ENCODE measurements at places on chromosomes 4 and X.

- DNase-seq, result no peak
These were observed 31.9 kb downstream of the JADE1 start for GRCh38 chr4:128841402-128841801.

- DNase-seq, result peak; percentile 50
These were observed 11.0 kb upstream of the DUSP9 start for GRCh38 chrX:153635788-153636668.

DNA sequence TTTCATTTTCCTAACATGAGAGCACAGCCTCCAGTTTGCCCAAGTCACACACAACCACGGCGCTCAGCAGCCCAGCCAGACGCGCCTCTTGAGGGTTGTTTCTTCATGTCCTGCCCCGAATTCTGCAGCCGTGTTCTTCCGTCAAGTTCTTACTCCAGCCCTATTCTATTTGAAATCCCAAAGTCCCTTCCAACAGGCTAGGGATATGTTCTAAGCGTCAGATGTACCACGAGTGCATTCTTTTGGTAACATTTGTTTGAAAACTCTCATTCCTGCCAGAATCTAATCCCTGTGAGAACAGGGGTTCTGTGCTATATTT lies 23.1 kb downstream of the ACSL1 start:
- DNase-seq, result no peak

DNA sequence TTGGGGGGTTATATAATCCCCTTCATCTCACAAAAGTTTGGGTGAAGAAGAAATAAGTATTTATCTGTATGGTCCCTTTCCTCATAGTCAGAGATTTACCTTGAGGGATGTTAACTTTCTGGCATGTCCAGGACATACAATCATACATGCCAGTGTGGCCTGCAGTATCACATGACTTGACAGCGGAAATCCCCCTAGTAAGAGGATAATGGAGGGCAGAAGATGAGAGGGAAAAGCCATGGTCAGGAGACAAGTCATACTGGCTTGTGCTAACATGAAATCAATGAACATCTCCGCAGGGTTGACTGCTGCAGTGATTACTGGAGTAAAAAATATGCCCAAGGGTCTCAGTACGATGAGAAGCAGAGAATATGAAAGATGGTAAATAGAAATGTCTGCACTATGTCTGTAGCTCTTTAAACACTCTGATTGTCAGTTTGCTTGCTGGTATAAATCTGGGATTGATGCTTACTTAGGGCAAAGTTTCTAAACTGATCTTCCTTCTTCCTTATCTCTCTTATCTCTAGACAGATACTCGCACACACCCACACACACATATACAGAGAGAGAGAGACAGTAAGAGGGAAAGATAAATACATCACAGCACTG lies 1385.6 kb upstream of the ADGRL3 start:
- no peak for DNase-seq

All from M059J (cell line).